AG09319 (cell line): ENCODE measurements at places on chromosomes 4 and X.
A peak's percentile ranks its signal among the peaks of the same experiment; 100 is the strongest.

GRCh38 chr4:73735231-73735630 lies 5.1 kb upstream of the CXCL8 start:
- no peak for DNase-seq

DNA sequence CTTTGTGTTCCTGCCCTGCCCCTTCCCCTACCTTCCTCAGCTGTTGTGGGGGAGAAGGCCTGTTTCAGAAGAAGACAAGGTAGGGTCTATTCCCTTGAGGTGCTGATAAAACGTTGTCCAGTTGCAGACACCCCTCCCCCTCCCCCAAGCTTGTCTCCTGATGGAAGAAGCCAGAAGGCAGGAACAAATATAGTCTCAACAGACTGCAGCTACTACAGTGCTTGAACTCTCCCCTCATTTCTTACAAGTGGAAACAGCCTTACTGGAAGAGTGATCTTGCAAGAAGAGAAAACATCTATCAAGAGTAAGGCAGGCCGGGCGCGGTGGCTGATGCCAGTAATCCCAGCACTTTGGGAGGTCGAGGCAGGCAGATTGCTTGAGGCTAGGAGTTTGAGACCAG lies 11.0 kb upstream of the MAP7D3 start:
- no peak for DNase-seq

DNA sequence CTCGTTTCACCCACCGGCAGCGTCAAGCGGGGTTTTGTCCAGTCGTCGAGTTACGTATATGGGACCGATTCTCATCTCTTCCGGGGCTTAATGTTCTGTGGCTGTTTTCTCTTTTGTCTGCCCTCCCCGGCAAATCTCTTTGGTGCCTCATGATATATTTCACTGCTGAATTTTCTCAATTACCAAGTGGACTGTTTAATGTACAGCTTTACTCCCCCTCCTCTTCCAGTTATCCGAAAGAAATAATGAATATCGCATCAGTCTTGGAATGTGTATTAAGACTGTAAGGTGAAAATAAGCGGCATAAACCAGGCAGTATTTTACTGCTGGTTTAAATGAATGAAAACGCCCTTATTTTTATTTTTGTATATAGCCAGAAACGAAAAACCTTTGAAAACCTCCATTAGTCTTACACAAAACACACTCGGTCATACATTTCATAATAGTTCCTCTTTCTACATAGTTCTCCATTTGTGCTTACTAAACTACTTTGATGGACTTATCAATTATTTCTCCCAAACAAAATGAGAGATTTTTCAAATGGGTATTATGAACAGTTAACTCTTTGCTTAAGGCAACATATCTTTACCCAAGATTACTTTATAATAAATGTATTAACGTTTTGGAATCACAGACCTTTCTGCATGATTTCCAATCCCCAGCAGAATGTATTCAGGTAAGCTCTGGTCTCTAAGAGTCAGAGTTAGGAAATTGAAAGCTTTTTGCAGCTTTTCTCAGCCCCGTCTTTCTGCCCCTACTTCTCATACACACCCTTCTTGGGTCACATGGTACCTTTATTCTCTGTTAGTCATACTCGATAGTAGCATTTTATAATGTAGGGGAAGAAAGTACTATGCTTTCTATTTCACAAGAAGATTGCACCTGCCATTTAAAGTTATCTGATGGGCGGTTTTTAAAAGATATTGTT lies 979 bp downstream of the RP2 start:
- no peak for DNase-seq

GRCh38 chr4:122764821-122765215 lies 32.3 kb downstream of the BBS12 start:
- DNase-seq = peak; percentile 82

DNA sequence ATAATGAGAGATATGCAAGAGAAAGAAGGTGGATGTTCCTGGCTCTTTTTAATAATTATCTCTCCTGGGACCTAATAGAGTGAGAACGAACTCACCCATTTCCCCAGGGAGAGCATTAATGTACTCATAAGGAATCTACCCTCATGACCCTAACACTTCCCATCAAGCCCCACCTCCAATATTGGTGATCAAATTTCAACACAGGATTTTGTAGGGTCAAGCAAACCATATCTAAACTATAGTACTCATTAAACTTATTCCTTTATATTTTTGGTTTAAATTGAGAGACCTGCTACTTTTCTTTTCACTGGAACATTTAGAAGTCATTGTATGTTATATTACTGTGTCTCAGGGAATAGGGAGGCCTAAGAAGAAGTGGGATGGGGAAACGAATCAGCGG lies 2.6 kb downstream of the UGT2A3 start:
- DNase-seq = no peak

DNA sequence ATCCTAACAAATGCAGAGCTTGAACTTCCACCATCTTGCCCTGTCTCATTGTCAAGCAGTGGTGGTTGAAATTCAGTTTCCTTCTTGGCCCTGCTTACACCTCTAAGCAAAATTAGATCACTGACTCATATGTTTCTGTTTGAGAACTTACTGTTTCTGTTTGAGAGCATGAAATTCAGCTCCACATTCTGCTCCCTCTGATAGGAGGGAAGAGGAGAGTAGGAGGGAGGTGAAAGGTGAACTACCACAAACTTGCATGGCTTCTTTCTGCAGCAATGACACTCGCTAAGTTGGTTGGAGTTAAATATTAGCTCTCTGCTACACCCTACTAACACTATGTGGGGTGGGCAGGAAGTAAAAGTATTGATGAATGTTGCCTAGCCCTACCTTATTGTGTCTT lies 117.8 kb upstream of the EDA2R start:
- DNase-seq = no peak

DNA sequence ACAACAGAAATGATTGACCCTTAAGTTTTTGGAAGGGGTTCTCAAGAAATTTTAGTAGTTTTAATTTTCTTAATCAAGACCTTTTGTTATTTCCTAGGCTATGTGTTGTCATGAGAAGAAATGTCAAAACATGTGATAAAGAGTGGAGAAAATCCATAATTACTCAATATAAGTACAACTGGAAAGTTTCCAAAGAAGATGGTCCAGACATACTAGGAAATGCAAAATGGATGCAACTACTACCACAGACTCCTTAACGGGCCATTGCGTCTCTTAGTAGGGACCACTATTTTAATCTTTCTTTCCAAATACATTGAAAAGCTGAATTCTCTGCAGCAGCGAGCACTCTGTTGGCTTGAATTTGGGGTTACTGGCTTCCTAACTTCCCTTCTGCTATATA lies 148.8 kb downstream of the NWD2 start:
- DNase-seq = no peak

DNA sequence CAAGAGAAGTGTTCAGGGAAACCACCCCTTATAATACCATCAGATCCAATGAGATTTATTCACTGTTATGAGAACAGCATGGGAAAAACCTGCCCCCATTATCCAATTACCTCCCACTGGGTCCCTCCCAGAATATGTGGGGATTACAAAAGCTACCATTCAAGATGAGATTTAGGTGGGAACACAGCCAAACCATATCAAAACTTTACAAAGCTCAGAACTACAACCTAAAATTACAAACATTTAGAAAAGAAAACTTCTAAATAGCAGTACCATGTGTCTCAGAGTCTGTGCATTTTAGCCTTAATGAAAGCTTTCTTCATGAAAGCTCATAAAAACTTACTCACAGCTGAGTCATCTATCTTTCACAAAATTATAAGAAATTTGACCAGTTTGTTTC lies 1442.8 kb upstream of the PCDH7 start:
- no peak for DNase-seq

DNA sequence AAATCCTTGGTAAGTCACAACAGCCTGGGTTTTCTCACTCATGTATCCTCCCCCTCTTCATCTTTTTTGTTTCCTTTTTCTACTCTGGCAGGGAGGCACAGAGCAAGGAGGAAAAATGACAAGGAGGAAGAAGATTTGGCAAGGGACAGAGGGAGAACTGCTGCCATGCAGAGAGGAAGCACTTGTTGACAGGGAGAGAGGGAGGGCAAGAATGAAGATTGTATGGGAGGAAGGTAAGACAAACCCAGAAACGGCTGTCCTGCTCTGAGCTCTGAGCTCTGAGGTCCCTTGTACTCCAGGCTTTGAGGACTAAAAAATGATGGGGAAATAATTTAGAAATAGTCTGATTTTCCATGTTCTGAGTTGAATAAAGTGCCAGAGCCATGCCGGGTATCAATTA lies 123.9 kb downstream of the DCHS2 start:
- no peak for DNase-seq

GRCh38 chrX:46380148-46380752 lies 165.0 kb downstream of the ZNF674 start:
- DNase-seq = no peak

- DNase-seq = no peak
Observed at GRCh38 chr4:16271411-16271810, 45.1 kb upstream of the TAPT1 start.

- peak; percentile 7 for DNase-seq
Observed at GRCh38 chr4:153257151-153257620, 52.9 kb downstream of the TRIM2 start.

DNA sequence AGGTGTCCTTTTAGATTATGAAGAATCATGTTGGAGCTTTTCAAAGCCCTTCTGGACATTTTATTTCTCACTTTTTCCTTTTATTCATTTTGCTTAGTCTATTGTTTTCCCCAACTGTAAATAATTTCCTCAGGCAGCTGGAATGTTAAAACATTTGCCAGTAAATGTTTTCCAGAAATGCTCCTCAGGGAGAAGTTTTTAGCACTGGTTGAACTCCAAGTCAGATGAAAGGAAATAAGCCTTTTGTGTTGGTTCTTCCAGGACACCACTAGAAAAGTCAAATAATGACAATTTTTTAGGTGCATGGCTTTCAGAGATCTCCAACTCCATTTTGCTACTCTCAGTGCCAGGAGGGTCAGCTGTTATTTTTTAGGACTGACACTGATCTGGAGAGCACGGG lies 127.9 kb downstream of the IL13RA2 start:
- no peak for DNase-seq

DNA sequence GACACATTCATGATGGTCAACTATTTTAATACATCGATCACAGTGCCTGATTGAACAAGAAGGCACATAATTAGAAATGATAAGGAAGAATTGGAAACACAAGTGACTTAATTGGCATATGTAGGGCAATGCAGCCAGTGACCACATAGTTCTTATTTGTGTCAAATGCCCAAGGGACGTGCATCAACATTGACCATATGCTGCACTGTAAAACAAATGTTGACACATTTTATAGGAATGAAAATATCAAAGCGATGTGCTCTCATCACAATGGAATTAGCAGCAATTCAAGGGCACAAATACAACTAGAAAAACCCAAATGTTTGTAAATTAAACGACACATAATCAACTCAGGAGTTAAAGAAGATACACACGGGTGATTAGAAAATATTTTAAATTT lies 948.3 kb upstream of the PRKX start:
- no peak for DNase-seq

DNA sequence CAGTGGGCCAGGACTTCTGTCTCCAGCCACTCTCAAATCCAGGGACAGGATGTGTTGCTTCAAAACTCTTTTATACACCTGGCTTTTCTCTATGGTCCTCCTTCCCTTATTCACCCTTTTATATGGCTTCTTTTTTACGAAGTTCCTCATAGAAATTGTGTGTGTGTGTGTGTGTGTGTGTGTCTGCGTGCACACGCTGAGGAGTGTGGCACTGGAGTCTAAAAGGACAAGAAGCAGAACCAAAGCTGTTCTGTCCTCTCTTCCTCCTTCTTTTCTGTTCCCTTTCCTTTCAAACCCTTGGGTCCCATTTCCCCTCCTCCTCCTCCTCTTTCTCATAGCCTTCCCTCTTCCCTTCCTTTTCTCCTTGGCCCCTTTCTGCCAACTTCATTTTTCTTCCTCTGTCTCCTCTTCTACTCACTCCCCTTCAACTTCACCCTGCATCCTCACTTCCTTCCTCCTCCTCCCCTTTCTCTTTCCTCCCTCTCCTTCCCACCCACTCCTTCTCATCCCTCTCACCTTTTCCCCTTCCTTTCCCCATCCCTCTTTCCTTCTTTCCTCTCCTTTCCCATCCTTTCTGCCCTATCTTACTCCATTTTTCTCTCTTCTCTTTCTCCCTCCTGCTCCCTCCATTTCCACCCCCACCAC lies 360.5 kb downstream of the MID1IP1 start:
- no peak for DNase-seq

- no peak for DNase-seq
Observed at GRCh38 chr4:99968330-99968729, 18.3 kb upstream of the H2AZ1 start.

- no peak for DNase-seq
Observed at GRCh38 chrX:144722307-144722706, 525.0 kb upstream of the SPANXN1 start.

DNA sequence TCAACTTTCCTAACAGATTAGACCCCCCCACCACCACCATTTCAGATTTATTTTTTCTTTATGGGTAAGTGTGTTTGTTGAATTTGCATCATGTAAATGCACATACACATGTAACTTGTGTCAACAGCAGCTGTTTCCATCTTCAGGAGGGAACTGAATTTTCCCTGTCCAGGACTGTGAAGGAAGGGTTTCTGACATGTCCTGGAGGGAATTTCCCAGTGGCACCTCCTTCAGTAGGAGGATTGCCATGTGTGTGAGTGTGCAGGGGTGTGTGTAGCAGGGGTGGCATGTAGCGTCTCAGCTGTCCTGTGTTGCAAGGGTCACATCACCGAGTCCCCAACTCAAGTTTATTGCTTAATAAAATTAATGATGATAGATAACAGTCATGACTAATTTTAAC lies 19.7 kb downstream of the HERC6 start:
- DNase-seq = no peak

DNA sequence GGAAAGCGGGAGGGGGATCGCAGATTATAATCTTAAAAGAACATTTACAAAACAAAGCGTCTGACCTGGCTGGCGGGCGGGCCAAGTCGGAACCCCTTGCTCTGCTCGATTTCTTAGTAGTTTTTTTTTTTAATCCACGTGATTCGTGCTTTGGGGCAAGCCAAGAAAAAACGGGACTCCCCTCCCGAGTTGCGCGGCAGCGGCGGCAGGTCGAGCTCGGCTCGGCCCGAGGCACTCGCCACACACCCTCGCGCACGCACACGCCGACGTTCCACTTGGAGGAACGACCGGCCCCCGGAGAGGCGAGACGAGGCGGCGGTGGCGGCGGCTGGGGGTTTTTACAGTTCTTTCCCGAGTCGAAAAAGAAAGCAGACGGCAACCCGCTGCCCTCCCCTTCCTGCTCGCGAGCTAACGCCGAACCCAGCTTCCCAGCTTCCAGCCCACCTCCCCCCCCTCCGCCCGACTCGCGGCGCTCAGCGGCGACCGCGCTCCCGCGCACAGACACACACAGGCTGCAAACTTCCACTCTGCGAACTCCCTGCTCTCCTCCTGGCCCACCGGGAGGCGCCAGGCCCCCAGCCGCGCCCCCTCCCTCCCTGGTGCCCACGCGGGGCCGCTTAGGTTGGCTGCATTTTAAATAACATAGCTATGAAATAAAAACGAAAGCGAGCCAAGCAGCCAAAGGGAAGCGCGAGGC lies 1.2 kb downstream of the BCOR start:
- no peak for DNase-seq

DNA sequence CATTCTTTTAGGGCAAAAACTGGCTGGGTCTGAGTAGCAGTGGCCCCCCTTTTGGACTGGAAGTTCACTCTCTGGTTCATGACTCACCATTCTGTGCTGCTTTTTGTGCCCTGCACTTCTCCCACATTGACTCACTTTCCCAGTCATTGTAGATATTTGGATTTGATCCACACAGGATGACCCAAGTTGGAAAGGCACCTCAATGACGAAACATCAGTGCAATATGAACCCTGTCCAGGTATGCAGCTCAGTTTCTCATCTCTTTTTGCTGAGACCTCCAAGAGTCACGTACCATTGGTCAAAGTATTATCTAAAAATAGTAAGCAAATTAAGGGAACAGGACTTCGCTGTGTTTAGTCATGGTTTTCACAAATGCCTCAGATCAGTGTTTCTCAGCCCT lies 92.7 kb downstream of the CBLL2 start:
- DNase-seq = peak; percentile 2

- no peak for DNase-seq
Observed at GRCh38 chrX:46433892-46434291, 111.3 kb downstream of the ZNF674 start.
